ENCODE measurements at places on chromosomes 16 and 17. TPM values are rescaled to one million over a fixed set of nuclear protein-coding genes. Genes with fewer than 3 reads are reported as not detected.

Gene GRB7
- 0.30 TPM for total RNA-seq

Gene ST6GALNAC2
- total RNA-seq, result 4.7 TPM

Gene GGT6
- total RNA-seq, result not detected

Gene RAC3
- 1.1 TPM for total RNA-seq
